Mesenteric fat pad (tissue), 1 donor: ENCODE measurements at places on chromosomes 3 and 15. TPM values are rescaled to one million over a fixed set of nuclear protein-coding genes. Genes with fewer than 3 reads are reported as not detected.

The PRRT3 gene
- 1.6 TPM for total RNA-seq

The GHRL gene
- 2.1 TPM for total RNA-seq

The NOX5 gene
- total RNA-seq = 0.19 TPM

The PATL2 gene
- 2.2 TPM for total RNA-seq

The PEX5L gene
- total RNA-seq = not detected

The PLSCR4 gene
- 60.7 TPM for total RNA-seq

The RTP3 gene
- total RNA-seq = not detected

The BFSP2 gene
- total RNA-seq = not detected

The AGBL1 gene
- not detected for total RNA-seq

The WDR93 gene
- 0.32 TPM for total RNA-seq

The CCR8 gene
- not detected for total RNA-seq

The SCAP gene
- total RNA-seq = 72.8 TPM

The MNS1 gene
- total RNA-seq = 0.77 TPM

The FBLN2 gene
- total RNA-seq = 269 TPM

The CLRN1 gene
- not detected for total RNA-seq

The MED12L gene
- 0.48 TPM for total RNA-seq

The CTXN2 gene
- not detected for total RNA-seq

The BNC1 gene
- total RNA-seq = 0.42 TPM

The KCNAB1 gene
- total RNA-seq = 3.6 TPM

The GOLGA8T gene
- not detected for total RNA-seq

The SKOR1 gene
- 0.26 TPM for total RNA-seq
